Effector CD8-positive, alpha-beta T cell (primary cell): ENCODE measurements at places on chromosomes 7 and 10.

- no peak for DNase-seq
Measured at GRCh38 chr7:91630581-91631380, 249.7 kb downstream of the MTERF1 start.

- DNase-seq: no peak
Measured at GRCh38 chr7:128192497-128193142, 48.5 kb upstream of the LEP start.

- no peak for DNase-seq
Measured at GRCh38 chr7:25732766-25733217, 419.2 kb upstream of the NFE2L3 start.

DNA sequence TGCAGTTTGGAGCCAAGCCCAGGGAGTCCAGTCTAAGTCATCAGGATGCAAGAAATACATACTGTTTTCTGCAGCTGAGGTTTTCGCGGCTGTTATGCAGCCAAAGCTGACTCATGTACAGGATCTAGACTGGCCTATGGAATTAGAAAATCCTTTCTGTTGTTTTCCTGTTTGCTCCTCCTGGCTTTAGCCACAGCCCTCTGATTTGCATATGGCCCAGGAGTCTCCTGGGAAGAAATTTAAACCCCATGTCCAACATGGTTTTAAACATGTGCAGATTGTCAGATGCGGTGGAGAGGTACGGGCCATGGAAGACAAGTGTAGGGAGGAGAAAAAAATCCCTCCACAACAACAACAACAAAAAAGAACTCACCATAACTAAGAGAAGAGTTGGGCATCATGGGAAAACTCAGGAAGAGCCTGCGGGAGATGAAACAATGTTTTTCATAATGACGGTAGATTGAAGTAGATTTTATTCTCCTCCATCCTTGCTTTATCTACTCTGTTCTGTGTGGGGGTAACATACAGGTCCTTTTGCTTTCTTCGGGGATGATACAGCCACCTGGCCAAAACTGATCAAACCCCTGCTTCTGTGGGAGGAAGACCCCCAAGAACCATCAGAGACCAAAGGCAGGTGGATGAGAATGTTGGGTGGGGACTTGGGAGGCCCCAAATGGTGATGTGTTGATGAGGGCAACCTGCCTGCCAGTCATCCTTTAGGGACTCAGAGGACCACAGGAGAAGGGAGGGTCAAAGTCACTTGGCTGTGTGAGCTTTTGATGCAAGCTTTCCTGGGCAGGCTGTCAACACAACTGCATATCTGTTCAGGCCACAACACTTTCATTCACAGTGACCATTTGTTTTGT, 29.8 kb upstream of the GNA12 start:
- DNase-seq: no peak

GRCh38 chr10:21181451-21181850, 284.3 kb upstream of the NEBL start:
- DNase-seq: no peak

- no peak for DNase-seq
Measured at GRCh38 chr10:88081457-88082054, 218.1 kb downstream of the PTEN start.

GRCh38 chr7:20189852-20190251, 27.3 kb downstream of the MACC1 start:
- DNase-seq: no peak

DNA sequence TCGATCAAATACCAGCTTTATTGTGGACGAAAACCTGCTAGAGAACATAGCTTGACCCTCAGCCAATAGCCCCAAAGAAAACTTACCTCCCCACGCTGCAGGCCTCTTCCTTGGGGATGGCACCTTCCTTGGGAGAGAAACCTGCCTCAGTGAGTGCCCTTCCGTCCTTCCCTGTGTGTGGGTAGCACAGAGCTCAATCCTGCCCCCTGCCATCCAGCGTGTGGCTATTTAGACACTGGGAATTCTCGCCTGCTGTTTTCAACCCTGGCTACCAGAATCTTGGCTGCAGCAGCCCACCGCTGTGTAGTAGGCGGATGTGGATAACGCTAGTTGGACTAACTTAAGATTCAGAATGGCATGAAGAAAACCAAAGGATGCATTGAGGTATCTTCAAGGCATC, 238.2 kb downstream of the TEX36 start:
- no peak for DNase-seq
